Tibial nerve (tissue), 4 donors: ENCODE measurements at places on chromosomes 7 and 10. TPM values are rescaled to one million over a fixed set of nuclear protein-coding genes. Genes with fewer than 3 reads are reported as not detected.
A peak's percentile ranks its signal among the peaks of the same experiment; 100 is the strongest.

CALHM3 gene
- not detected for total RNA-seq

SFTPA1 gene
- total RNA-seq: not detected

TMEM130 gene
- total RNA-seq: 1.7 TPM

CYP2C19 gene
- total RNA-seq: not detected

GRCh38 chr10:33263453-33263852 is 71.0 kb downstream of the NRP1 start:
- H3K27ac ChIP-seq: no peak overlapping the region
- no peaks in the 10 kb centered on the region for H3K27me3 ChIP-seq
- DNase-seq: no peak
- no peak overlapping the region for H3K4me3 ChIP-seq
- no peaks in the 10 kb centered on the region for H3K36me3 ChIP-seq
- no peaks in the 10 kb centered on the region for H3K4me1 ChIP-seq

DNA sequence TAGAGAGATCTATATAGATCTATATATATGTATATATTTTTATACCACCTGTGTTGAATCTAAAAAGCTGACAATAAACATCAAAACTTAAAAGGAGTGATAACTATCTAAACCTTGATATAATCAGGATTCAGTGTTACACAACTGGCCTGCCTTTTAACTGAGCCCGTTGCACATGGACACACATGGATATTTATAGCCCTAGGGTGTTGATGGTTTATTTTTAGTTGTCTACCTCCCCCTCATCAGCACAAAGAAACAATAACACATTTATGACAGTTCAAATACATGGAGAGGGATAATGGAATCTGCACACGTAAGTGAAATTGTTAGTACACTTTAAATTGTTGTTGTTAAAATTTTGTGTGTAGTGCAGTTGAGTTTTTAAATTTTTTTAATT is 336.9 kb downstream of the ZNF248 start:
- no peaks in the 10 kb centered on the region for H3K36me3 ChIP-seq
- H3K27ac ChIP-seq: no peak overlapping the region
- H3K27me3 ChIP-seq: no peaks in the 10 kb centered on the region
- no peak for DNase-seq

- peaks cover 4% of the 10 kb centered on the region for H3K4me1 ChIP-seq
- no peaks in the 10 kb centered on the region for H3K27me3 ChIP-seq
- no peak for DNase-seq
- no peak overlapping the region for H3K27ac ChIP-seq
Observed at GRCh38 chr10:1205450-1206030, 149.4 kb downstream of the WDR37 start.

DNA sequence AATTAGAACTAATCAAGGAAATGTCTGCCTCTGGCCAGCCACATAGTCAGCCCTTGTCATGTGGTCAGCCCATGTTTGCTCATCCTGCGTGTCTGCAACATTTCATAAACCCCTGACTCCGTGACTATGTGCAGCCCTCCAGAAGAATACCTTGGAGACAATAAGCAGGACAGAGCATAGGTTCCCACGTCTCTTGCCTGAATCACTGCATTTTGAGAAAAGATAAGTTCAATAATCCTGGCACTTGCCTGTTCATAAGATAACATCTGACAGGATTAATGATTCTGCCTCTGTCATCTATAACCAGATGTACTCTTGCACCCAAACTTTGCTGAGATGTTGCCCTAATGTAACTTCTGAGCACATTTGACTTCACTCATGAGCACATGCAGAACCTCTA is 78.4 kb downstream of the AKR1D1 start:
- H3K27ac ChIP-seq: no peak overlapping the region
- no peak overlapping the region for H3K4me3 ChIP-seq
- no peak for DNase-seq
- H3K4me1 ChIP-seq: no peaks in the 10 kb centered on the region
- no peaks in the 10 kb centered on the region for H3K27me3 ChIP-seq

GRCh38 chr10:74039561-74040145 is 41.7 kb downstream of the VCL start:
- DNase-seq: peak; percentile 56
- peaks cover 16% of the 10 kb centered on the region for H3K36me3 ChIP-seq
- H3K27ac ChIP-seq: peak overlapping the region; percentile 78
- no peak overlapping the region for H3K4me3 ChIP-seq

DNA sequence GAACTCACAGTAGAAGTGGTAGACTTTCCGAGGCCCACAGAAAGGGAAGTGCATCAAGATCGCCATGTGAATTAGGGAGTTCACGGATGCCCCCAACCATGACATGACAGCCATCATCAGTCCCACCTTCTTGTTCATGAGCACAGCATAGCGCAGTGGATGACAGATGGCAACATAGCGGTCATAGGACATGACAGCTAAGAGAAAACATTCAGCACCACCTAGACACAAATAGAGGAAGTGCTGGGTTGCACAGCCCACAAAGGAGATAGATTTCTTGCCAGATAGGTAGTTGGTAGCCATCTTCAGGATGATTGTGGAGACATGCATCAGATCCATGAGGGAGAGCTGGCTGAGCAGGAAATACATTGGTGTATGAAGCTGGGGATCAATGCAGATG is 342 bp downstream of the OR2AE1 start:
- H3K4me3 ChIP-seq: no peak overlapping the region
- H3K27ac ChIP-seq: no peak overlapping the region
- no peaks in the 10 kb centered on the region for H3K27me3 ChIP-seq

DNA sequence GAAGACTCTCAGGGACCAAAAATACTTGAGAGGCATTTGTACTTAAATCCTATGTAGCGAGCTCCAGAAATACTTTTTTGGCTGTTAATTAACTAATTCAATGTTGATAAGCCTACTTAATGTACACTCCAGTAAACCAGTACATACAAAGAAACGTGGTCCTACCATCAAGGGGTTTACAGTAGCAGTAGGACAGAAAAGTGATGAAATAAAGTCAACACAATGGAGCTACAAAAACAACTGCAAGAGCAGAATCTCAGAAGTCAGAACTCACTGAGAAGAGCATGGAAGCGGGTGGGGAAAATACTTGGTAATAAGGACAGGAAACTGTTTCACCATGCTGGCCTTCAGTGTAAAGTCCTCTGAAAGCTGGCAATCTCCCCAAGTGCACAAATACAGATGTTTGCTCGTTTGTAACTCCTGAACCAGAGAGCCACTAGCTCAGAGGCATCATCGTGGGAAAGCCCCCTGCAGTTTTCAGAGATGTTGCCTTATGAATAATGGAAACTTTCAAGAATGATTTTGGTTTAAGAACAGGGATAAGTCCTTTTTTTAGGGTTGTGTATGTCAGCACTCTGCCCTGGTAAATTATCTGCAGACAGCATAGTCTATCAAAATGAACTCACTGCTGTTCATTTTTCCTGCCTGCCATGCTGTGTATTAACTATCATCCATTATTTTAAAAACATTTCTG is 233.2 kb downstream of the SORCS1 start:
- H3K4me1 ChIP-seq: peaks cover 12% of the 10 kb centered on the region
- H3K27ac ChIP-seq: no peak overlapping the region
- H3K36me3 ChIP-seq: no peaks in the 10 kb centered on the region
- DNase-seq: peak; percentile 11
- H3K27me3 ChIP-seq: no peaks in the 10 kb centered on the region
- no peak overlapping the region for H3K4me3 ChIP-seq
